ENCODE measurements at places on chromosomes 2 and 18.

DNA sequence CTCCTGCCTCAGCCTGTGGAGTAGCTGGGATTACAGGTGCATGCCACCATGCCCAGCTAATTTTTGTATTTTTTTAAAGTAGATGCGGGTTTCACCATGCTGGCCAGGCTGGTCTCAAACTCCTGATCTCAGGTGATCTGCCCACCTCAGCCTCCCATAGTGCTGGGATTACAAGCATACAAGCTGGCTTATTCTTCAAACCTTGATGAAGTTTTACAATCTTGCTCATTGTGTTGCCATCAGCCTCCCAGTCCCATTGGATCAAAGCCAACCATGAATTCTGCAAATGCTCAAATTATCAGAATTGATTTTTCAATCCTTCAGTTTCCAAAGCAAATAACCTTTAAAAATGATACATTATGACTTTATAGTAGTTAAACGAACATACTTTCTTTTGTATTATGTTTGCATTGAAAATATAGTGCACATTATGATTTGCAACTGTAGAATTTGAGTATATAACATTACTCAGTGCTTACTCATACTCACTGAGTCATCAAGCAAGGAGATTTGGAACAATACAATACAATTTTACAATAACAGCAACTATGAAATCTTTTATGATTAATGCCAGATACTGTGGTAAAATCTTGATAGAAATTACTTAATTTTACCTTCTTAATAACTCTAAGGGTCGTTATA is 1491.9 kb upstream of the CELF4 start:
- no peak for DNase-seq

GRCh38 chr2:61712060-61712459 is 141.8 kb downstream of the FAM161A start:
- DNase-seq = no peak

- DNase-seq = no peak
These were observed 57.5 kb downstream of the ZRANB3 start for GRCh38 chr2:135473567-135473966.

GRCh38 chr2:10620481-10620880 is 69.3 kb downstream of the NOL10 start:
- no peak for DNase-seq

DNA sequence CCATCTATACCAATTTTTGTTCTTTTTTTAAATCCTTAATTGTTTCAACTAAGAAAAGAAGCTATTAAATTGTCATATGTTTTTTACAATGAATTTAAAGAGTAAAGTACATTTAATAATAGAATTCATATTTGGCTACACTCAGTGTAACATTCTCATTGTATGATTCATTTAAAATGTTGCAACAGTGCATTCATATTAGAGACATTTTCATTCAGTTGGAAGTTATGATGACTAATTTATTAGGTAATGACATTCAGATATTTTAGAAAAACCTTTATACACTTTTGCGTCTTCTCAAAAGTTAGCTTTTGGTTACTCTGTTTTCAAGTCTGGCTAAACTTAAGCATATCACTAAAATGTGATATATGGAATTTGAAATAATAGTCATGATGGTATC is 887.5 kb upstream of the NRXN1 start:
- no peak for DNase-seq

GRCh38 chr18:28175150-28175929 is 1.6 kb downstream of the CDH2 start:
- DNase-seq = no peak

DNA sequence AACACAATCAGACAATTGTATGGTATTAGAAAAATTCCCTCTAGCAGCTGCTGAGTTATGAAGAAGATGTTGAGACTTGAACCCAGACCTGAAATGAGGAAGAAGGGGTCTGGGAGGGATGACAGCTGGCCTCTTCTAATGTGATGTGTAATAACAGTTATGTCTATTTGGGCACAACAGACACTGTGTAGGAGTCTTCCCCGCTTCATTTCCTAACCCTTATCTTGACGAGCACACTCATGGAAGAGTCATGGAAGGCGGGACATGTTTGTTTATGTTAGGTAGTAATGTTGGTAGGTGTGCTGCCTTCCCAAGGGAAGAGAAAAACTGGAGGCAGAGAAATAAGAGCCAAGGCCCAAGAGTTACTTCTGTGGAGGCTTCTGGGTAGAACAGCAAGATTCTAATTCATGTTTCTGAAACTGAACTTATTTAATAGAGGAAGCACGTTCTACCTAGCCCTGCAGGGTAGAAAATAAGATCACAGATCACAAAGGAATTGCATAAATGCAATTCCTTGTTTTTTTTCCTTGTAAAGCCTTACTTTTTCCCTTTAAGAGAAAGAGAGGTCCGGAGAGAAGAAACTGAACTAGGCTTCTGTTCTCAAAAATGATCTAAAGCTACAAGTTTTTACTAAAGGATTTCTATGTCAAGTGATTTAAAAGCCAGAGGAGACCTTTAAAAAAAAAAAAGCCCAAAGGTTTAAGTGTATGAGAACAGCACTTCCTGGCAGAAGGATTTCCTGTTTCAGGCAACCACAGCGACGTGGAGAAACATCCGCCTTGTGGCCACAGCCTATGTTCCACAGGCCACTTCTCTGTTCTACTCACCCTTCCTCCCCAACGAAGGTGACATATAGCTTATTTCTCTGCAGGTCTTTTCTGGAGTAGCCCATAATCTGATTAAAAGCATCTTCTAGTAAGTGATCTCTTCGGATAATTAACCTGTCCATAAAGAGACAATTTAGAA is 68.5 kb upstream of the STK17B start:
- no peak for DNase-seq

DNA sequence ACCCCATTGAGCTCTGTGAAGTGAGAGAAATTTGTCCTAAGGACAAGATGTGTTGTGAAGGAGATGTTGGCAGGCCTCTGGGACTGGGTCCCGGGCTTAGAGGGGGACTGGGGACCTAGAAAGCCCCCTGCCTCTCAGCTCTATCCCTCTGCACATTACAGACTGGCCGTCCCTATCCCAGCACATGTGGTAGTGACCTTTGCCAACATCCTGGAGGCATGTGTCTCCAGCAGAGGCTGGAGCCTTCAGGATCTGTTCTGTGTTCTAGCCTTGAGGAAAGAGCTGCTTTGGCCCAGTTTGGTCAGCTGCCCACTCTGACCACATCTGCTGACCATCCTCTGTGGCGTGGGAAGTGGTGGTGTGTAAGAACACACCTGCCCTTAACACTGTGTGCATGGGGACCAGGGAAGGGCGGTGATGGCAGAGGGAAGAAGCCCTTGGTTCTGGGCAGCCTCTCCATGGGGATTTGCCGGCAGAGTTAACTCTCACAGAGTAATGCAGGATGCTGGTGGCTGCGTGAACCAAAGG is 33.4 kb downstream of the NCK2 start:
- DNase-seq = no peak

- no peak for DNase-seq
These were observed 69.1 kb downstream of the EHD3 start for GRCh38 chr2:31302940-31303563.

Measured in NCI-H2227 treated with DMSO at 0.1 percent for 48 hours (cell line).